ENCODE measurements at places on chromosomes 7 and 10.

- no peak for DNase-seq
These were observed 207.7 kb upstream of the TEX47 start for GRCh38 chr7:89002981-89003956.

DNA sequence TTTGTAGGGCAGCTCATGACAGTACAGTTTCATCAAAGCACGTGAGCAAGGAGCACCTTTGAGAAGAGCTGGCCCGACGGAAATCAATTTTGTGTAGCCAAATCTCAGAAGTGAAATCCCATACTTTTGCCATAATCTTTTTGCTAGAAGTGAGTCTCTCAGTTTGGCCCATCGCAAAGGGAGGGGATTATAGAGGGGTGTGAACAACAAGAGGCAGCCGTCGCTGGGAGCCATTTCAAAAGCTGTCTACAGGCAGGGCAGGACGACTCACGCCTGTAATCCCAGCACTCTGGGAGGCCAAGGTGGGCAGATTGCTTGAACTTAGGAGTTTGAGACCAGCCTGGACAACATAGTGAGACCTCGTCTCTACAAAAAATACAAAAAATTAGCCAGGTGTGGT lies 599.8 kb downstream of the GALNT17 start:
- DNase-seq = no peak

GRCh38 chr7:20738518-20739481 lies 47.9 kb downstream of the SP8 start:
- no peak for DNase-seq

GRCh38 chr10:52004342-52004949 lies 305.1 kb upstream of the CSTF2T start:
- DNase-seq = peak; percentile 14

DNA sequence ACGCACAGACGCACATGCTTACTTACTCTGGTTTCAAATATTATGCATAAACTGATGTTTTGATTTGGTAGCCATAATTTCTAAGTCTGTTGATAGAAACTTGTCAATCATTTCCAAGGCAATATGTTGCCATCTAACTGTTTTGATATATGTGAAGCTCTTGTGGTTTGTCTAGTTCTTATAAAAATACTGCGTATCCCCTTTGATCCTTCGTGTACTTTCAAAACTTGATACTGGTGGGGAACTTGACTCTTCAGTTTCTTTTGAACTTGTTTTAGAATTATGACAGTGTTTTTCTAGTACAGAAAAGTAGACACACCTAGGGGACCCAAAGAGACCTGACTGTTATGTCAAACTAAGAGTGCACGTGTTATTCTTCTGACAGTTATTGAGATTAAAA lies 708.0 kb downstream of the LRMDA start:
- DNase-seq = no peak

DNA sequence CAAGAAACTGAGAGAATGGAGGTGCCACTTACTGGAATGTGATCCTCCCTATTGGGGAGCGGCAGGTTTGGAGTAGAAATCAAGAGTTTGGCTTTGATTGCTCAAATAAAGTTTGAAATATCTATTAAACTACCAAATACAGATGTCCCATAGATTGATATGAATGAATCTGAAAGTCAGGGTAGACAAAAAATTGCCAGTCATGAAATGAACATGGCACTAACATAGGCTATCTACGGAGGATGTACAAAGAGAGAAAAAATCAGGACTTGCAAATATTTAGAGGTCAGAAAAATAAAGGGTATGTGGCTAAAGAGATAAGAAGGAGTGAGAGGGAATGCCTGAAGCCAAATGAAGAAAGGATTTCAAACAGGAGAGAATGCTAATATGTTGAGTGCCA lies 119.9 kb downstream of the PCDH15 start:
- no peak for DNase-seq

GRCh38 chr7:128783143-128783861 lies 7.7 kb upstream of the OPN1SW start:
- no peak for DNase-seq
